GM12892 (cell line): ENCODE measurements at places on chromosomes 13 and 19.

DNA sequence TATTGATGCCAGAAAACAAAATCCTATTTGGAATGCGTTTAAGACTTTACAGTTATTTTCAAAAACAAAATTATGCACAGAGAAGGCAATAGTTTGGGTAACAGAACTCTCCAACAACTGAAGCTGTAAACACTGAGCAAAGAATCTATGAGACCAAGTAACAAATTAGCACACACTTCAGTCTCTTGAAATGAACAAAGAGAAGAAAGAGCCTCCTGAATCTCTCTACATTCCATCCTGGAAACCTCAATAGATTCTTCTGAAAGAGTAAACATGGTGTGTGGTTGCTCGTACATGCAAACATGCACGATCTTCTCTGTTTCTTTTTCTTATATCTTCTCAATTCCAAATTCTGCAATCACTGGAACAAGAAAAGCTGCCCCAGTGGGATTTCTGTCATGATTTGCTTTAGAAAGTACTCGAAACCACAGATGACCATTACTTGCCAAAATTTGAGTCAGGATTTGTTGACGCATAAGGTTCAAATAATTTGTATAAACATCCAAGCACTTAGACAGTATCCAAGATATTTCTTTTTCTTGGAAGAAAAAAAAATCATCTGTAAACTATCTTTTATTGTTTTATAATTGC, 137.9 kb upstream of the DACH1 start:
- DNase-seq, result no peak

DNA sequence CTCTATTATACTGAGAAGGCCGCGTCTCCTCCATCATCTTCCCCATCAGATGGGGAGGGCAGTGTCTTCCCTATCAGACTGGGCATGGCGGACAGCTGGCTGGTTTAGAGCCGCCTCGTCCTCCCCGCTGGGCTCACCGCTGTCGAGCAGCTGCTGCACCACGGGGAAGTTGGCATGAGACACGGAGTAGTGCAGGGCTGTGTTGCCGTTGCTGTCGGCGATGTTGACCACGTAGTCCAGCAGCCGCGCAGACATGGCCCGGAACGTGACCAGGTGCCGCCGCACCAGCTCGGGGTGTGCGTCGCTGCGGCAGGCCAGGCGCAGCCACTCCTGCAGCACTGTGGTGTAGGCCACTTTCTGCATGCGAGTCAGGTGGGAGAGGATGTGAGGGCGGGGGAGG, 18.8 kb upstream of the SPC24 start:
- no peak for DNase-seq

GRCh38 chr13:31011901-31012654, 79.6 kb downstream of the TEX26 start:
- DNase-seq, result no peak

DNA sequence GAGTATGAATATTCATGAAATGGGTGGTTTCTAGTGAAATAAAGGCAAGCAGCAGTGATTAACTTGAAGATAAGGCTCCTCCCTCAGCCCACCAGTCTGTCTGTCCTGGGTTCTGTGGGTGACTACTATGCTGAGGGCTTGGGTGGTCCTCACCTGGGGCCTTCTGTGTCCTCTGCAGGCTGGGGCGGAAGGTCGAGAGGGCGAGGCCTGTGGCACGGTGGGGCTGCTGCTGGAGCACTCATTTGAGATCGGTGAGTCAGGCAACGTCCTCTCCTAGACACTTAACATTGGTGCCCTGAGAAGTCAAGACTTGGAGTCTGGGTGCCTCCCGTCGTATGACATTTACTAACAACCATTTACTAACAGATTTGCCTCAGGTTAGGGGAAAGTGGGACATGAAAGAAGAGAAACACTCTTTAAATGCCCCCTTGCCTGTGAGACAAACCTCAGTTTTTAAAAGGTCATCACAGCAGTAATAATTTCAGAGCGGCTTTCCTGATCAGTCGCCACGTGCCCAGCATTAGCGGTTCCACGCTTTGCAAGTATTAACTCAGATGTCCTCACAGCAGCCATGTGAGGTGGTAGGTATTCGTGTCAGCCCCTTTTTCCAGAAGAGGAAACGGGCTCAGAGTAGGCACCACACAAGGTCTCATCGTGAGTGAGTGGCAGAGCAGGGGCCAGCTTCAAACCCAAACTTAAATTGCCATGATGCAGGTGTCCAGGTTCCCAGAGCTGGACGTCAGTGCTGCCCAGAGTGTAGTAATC, 1.3 kb upstream of the GARIN5A start:
- DNase-seq, result no peak

DNA sequence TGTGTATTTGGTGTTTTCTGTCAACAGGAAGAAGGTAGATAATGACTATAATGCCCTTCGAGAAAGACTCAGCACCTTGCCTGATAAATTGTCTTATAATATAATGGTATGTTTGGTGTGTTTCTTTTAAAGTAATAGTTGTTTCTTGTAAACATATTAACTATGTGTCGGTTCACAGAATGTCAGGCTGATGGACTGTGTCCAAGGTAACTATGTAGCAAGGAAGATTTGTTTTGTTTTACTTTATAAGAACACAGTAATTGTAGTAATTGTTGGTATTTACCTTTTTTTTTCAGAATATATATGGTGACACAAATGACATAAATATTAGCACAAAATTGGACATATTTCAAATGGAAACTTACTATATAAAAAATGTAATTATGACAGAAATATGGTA, 43.2 kb downstream of the URI1 start:
- no peak for DNase-seq

DNA sequence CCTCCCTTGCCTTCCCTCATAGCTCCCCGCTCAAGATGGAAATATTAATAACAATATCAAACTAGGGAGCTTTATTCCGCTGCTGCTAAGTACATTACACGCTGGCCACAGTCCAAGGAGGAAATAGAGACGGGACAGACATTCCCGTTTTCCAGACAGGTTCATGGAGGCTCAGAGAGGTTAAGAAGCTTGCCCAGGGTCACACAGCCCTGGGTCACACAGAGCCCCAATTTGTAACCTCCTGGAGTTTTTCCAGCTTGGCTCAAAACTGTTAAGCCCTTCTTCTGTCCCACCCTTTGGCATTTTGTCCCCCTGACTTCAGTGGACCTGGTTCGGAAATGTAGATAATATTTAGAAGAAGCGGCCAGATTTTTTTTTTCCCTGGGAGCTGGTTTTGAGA, 2.0 kb downstream of the BICRA start:
- no peak for DNase-seq

GRCh38 chr13:41675306-41675705, 218.0 kb downstream of the RGCC start:
- DNase-seq, result no peak

DNA sequence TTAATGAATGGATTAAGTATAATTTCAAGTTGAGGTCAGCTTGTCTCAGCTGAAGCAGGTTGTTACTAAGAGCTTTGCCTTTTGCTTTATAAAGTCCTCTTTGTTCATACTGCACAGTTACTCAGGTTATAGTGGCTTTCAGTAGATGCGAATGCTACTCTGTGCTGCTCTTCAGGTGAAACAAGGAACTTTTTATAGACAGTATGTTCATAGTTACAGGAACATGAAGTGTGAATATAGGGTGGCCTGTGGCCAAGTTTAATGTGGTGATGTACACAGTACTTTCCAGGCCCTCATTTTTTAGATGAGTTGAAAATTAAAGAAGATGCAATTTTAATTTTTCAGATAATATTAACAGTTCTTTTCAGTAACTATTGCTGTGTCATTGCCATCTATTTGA, 20.8 kb downstream of the SUGT1 start:
- no peak for DNase-seq

DNA sequence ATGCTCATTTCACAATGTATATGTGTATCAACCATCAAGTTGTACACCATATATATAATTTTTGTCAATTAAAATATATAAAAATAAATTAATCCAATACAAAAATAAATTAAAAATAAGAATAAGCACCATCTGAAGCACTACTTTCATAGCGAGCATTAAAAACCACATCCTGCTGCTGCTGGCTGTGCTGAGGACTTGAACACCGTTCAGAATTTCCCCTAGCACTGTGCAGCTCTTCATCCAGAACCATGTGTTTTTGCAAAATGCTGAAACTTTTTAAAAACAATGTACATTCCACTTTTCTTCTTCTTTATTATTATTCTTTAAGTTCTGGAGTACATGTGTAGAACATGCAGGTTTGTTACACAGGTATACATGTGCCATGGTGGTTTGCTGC, 40.0 kb upstream of the FOXO1 start:
- no peak for DNase-seq

GRCh38 chr13:19182536-19182935, 912 bp upstream of the TUBA3C start:
- no peak for DNase-seq

DNA sequence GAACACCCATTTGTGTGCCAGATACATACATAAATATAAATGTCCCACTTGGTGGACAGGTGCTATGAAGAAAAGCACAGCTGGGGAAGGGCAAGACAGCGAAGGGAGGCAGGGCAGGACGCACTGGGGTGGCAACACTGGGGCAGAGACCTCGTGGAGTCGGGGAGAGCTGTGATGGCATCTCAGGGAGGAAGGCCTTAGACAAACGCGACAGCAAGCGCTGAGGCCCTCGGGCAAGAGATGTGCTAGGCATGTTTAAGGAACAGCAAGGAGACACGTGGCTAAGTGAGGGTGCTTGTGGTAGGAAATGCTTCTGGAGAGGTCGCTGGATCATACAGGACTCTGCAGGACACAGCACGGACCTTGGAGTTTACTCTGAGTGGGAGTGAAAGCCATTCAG, 23.3 kb upstream of the CCNP start:
- DNase-seq, result no peak

- DNase-seq, result no peak
These were observed 3.7 kb downstream of the TINCR start for GRCh38 chr19:5563935-5564612.

DNA sequence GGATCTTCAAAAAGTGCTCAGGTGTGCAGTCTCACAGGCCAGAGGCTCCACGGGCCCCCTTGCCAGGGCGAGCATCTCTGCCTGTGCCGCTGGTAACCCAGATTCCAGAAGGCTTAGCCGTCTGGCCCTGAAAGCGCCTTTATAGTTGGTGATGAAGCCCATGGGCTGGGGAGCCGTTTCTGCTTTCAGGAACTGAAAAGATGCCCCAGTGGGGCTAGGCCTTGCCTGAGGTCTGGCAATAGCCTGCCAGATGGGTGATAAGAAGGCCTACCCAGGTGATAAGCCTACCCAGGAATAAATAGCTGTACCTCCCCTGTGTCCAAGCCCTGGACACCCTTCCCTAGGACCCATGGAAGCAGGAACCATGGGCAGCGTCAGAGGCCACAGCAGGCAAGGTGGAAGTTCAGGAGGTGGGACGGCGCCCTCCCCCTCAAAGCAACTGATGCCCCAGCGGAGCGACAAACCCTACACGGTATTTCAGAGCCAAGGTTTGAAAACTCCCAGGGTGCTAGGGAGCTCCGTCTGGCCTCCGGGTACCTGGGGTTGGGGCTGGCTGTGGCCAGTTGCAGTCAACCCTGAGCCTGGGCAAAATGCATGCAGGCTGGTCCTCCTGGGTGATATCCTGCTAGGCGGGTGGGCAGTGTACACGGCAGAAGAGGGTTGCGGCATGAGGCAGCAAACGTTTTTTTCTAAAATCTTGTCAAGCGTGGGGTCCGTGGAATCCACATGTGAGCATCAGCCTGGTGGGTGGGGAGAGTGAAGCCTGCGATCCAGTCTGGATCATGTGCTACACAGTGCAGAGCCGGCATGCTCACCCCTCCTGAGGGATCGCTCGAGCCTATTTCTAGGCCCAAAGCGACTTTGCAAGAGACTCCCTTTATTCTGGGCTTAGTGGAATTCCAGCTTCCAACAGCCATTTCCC, 45.3 kb downstream of the ACTN4 start:
- DNase-seq, result no peak

DNA sequence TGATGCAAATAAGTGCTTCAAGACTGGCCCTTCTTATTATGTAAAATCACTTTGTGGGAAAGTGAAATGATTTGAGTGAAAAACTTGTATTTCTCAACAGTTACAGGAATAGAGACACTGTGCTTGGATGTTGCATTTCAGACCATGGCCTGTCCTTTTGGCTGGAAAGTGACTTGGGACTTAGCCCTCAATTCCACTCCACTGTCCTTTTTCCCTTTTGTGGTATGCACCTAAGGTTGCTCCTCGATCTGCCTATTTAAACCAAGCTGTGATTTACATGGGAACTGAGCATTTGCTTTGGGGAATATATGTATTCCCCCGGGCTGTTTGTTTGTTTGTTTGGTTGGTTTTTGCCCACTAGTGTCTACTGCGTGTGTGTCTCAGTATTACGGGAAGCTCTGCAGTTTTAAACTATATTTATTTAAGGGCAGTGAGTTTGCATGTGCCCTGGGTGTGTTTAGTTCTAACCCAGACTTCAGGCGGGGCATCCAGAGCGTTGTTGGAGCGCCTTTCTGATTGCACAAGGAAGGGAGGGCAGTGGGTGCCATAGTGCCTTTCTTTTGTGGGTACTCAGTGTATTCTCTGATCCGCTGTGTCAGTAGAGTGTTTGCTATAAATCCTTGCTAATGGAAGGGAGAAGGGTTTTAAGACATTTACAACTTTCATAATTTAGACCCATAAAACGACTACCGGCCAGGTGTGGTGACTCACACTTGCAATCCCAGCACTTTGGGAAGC, 18.2 kb upstream of the RNF113B start:
- DNase-seq, result no peak

DNA sequence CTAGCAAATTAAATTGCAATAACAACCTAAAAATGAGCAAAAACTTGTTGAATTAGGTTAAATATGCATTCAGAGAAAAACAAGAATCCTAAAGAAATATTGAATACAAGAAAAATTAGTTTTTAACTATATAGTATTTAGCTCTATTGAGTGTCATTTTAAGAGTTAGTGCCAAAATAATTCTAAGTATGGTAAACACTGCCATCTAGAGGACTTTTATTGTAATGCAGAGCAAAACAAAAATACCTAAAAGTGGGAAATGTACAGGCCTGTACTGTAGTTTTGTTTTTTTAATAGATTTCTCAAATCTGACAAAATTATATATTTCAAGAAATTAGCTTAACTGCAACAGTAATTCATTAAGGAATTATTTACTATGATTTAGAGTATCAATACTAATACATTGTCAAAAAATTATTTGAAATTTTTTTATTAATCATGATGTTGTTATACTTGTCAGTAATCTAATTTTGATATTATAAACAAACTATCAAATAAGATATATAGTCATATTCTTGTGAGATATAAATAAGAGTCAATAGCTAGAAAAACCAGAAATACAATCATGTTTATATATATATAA, 8.2 kb upstream of the PCDH9 start:
- no peak for DNase-seq
